Sigmoid colon (tissue), 7 donors: ENCODE measurements at places on chromosomes 2 and 18. TPM values are rescaled to one million over a fixed set of nuclear protein-coding genes. Genes with fewer than 3 reads are reported as not detected.

DNA sequence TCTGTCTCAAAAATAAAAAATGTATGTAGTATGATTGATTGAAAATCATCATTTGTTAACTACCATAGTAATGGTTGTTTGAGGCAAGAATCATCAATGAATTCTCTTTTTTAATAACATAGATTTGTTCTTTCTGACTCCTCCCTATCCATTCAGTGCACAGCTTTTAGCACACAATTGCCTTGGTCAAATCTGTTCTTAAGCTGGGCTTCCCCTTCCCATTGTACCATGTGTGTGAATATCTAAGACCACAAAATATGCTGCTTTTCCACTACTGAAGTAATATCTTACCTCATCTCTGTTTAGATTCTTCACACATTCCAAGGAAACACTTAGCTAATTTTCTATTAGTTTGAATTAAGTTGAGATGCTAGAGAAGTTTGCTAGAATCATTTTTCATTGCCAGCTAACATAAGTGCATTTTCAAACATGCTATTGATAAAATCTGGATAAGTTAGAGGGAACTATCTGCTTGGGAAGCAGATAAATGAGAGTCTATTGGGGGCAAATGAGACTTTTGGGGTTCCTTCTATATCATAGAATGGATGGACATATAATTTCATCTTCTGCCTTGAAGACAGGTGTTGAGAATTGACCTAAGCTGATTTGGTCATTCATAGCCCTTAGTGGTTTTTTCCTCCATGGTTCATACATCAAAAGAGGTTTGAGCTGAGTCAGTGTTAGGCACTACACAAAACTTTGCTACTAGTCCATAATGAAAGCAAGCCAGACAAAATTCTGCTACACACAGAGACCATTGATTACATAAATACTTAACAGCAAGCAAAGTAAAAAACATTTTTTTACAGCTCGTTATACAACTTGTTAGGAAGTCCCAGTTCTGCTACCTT, 231.9 kb downstream of the PLCL1 start:
- no peak for DNase-seq

GRCh38 chr18:39838831-39839230, 2116.2 kb upstream of the PIK3C3 start:
- no peak for DNase-seq

DNA sequence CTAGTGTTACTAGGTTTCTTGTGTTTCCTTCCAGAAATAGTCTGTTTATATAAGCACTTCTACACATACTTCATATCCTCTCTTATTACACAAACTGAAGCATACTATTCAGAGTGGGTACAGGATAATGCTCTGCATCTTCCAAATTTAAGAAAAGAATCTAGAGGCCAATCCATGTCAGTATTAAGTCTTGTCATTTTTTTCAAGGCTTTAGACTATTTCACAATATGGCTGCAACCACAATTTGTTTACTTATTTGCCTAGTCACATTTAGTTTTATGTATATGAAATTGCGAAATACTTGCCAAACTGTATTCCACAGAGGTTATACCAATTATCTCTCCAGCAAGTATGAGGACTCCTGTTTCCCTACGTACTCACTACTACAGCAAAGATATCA, 27.9 kb downstream of the IWS1 start:
- DNase-seq: no peak

GRCh38 chr2:46886268-46887027, 29.2 kb downstream of the MCFD2 start:
- DNase-seq: no peak

The C1GALT1C1L gene
- 4.3 TPM for total RNA-seq
